Fibroblast of the aortic adventitia (primary cell): ENCODE measurements at places on chromosomes 1 and 21. TPM values are rescaled to one million over a fixed set of nuclear protein-coding genes. Genes with fewer than 3 reads are reported as not detected.

Gene AVPR1B
- total RNA-seq: not detected in 2 replicates

Gene HTR6
- 0.09 TPM in 1 of 2 replicates, not detected in the other for total RNA-seq

Gene TP73
- 0.18 TPM in 1 of 2 replicates, not detected in the other for total RNA-seq

Gene C1orf141
- 0.65 TPM in 1 of 2 replicates, not detected in the other for total RNA-seq

Gene BCAR3
- 20.6 and 34.4 TPM in 2 replicates for total RNA-seq

Gene AJAP1
- total RNA-seq: under 0.01 and 0.57 TPM in 2 replicates

Gene OR2G6
- not detected in 2 replicates for total RNA-seq

Gene CD160
- total RNA-seq: not detected in 2 replicates

Gene TMEM50A
- 161 and 206 TPM in 2 replicates for total RNA-seq

Gene ARMH1
- 0.41 and 1.7 TPM in 2 replicates for total RNA-seq

Gene KDF1
- not detected in 2 replicates for total RNA-seq

GRCh38 chr1:53835491-53835890 lies 2.6 kb downstream of the NDC1 start:
- peak; percentile 5 for DNase-seq

DNA sequence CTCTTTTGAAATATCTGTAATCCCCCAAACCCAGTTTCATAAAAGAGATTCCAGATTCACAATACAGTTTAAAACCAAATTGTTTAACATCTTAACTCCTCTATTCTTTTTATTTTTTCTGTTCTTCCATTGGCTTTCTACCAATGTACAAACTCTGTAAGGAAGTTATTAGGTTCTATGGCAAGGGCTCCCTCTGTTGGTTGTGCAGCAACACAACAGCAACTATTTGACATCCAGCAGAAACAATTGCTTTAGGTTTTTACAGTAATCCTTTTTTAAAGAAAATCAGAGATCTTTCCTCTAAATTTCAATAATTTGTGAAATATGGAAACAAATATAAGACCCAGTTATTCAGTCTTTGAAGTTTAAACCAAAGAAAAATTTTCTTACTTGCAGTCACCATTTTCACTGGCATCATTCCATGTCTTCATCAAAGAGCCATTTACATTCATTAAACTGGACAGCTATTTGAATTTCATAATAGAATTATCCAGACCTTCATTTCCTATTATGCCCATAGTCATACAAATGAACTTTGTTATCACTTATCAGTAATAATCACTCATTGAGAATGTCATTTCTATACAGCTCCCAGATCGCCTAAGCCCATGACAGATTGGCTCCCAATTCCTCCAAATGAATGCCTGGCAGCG lies 46.5 kb upstream of the RNF11 start:
- DNase-seq: peak; percentile 91

GRCh38 chr1:961132-961669 lies 817 bp downstream of the KLHL17 start:
- no peak for DNase-seq

- DNase-seq: no peak
These were observed 82.1 kb downstream of the RRAGC start for GRCh38 chr1:38777464-38777957.

DNA sequence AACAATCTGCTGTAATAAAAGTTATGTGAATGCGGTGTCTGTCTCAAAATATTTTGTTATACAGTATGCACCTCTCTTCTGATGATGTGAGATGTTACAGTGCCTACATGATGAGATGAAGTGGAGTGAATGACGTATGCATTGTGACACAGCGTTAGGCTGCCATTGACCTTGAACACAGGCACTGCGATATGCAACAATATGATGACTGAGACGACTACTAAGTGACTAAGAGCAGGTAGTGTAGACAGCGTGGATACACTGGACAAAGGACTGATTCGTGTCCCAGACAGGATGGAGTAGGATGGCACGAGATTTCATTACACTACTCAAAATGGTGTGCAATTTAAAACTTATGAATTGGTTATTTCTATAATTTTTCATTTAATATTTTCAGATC lies 8.4 kb downstream of the SGIP1 start:
- DNase-seq: no peak

GRCh38 chr1:206658264-206658980 lies 23.1 kb downstream of the DYRK3 start:
- DNase-seq: no peak

- peak; percentile 34 for DNase-seq
These were observed 3.2 kb upstream of the SAMD13 start for GRCh38 chr1:84298328-84298683.

DNA sequence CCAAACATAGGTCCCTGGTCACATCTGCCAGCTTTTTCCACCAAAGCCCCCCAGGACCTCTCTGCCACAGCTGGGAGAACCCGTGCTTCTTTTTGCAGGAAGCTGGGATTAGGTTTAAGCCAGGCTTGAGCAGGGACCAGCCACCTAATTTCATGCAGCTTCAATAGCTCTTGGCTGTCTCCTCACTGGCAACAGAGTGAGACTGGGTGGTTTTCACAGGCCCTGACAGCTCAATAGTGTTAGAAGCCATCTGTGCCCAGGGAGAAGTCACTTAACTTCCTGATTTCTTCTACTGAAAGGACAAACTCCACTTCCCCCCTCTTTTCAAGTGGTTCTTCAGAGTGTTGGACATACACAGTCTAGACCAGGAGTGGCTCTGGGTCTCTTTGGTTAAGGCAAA lies 20.4 kb upstream of the SRSF4 start:
- no peak for DNase-seq

- peak; percentile 39 for DNase-seq
These were observed 1.9 kb downstream of the RUSC1 start for GRCh38 chr1:155322571-155322952.

DNA sequence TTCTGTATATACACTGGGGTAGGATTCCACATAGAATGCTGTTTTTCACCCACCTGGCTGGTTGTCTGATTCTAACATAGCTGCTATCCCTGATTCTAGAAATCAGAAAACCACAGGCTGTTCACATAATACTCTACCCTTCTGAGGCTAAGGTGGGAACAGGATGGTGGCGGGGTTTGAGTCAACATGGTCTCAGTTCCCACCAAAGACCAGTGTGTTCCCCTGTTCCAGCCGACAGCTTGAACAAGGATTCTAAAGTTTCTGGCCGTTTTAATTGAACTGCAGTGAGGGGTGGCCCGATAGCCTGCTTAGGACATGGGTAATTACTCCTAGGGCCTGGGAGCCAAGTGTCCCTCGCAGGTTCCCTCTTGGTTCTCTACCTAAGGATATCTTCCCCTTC lies 38.4 kb downstream of the PEX14 start:
- no peak for DNase-seq

- DNase-seq: no peak
These were observed 124.9 kb downstream of the KAZN start for GRCh38 chr1:14723401-14723800.

DNA sequence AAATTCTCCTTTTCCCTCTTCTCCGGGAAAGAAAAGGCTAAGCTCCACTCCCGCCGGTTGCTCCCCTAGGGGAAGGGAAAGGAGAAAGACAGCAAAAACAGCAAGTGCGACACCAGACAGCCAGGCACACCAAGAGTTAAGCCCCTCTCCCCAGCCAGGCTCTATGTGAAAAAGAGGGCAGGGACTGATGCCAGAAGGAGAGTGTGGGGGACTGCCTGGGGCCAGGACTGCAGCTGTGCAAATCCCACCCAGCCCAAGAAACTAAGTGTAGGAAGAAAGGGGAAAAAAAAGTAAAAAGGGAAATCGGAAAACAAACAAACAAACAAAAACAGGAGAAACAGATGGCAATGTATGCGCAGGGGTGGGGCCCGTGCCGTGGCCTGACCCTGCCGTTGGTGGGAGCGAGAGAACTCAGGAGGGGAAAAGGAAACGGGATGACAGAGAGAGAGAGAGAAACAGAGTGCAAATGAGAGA lies 27.7 kb upstream of the FMO1 start:
- peak; percentile 22 for DNase-seq

GRCh38 chr21:37711836-37712568 lies 204.3 kb downstream of the KCNJ6 start:
- DNase-seq: peak; percentile 77

- DNase-seq: no peak
These were observed 48.7 kb upstream of the PLA2G4A start for GRCh38 chr1:186780076-186780475.
